ENCODE measurements at places on chromosomes 12 and 14.
A peak's percentile ranks its signal among the peaks of the same experiment; 100 is the strongest.

- peak; percentile 5 for DNase-seq
Observed at GRCh38 chr14:53093206-53093605, 59.9 kb downstream of the DDHD1 start.

DNA sequence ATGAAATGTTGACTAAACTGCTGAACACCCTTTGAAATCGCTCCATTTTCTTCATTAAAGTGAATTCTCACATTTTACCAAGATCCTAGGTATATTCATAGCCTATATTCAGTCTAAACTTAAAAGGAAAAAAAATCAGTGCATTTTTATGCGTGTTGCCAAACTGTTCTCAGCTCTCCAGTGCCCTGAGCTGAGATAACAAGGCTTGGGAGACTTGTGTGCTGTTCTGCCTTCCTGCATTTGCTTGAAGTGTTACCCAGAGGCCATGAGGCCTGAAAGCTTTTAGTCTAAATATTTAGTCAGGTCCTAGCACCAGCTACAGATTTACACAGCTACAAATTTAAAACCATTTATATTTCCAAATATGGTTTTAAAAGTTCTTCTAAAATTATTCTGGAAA is 8.6 kb upstream of the PALS1 start:
- DNase-seq = no peak

DNA sequence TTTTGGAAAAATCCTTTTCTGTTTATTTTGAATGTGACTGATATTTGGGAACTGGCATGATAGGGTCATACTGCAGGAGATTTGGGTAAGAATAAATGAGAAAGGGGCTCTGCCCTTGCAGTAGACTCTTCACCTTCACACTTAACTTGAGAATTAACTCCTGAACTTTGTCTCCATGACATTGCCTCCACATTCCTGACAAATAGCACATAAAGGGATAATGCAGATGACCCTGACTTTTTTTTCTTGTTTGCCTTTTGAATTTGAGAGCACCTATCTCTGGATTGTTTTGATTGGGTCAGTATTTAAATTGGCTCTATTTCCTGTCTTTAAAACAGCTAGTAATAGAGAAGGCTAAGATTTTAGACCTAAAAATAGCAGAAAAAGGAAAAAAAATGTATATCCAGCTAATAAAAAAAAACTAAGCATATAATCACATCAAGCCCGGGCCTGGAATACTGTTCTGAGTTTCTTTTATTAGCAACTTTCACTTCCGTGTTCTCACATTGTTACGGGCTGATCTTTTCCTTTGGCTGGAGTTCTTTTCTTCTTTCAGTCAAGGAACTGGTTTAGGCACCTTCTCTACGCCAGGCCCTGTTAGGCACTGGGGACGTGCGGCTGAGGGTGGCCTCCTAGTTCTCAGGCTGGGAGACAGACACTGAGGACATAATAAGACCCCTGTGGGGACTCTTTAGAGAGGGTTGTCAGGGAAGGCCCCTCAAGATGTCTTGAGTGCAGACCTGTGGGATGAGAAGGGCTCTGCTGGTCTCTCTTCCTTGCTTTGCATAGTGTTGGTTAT is 53.1 kb upstream of the GNPNAT1 start:
- no peak for DNase-seq

DNA sequence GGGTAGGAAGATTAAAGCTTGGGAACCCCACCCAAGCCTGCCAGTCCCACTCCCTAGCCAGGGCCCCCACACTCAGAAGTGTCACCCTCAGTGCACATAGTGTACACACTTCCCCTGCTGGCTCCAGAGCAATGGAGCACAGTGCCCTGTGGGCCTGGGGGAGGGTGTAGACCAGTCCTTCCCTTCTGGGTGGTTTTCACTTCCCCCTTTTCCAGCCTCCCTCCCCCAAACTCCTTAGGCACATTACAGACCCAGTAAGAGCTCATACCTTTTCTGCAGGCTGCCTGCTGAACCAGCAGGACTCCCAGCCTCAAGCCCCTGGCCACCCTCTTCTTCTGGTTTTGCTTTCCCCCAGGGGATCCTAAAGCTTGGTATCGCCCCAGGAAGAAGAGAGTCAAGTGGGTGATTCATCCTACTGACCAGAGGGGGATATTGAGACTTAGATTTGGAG is at the start of gene ZNF385A:
TSS of gene ZNF385A (minus strand) at position 143 of the 451 bp plus-strand sequence. CDS start 219 bp downstream, outside the sequence.
- no peak for DNase-seq

DNA sequence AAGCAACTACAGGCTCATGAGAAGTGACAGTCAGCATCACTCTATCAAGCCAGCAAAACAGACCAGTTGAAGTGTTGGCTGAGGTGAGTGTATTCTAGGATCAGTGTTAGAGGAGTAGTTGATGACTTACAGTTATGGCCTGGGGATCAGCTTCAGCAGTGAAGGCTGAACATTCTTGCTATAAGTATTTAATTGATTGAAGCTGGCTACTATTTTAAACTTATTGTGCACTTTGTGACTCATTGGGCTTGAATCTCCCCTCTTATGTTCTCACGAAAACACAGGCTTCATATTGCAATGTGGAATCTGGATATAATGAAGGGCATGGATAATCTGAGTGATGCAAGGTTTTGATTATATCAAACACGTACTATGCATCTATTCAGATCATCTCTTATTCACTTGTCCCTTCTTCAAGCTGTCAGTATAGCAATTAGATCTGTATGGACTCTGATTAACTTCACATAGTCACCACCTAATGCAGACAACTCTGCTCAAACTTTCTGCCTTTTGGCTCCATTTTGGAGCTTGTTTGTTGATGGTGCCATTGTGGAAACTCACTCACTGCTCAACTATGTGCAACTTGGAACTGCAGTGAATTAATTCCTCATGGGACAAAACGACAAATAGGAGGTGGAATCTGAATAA is 309.2 kb downstream of the SLC16A7 start:
- peak; percentile 91 for DNase-seq

GRCh38 chr12:104741077-104741476 is 217.0 kb downstream of the SLC41A2 start:
- DNase-seq = no peak

DNA sequence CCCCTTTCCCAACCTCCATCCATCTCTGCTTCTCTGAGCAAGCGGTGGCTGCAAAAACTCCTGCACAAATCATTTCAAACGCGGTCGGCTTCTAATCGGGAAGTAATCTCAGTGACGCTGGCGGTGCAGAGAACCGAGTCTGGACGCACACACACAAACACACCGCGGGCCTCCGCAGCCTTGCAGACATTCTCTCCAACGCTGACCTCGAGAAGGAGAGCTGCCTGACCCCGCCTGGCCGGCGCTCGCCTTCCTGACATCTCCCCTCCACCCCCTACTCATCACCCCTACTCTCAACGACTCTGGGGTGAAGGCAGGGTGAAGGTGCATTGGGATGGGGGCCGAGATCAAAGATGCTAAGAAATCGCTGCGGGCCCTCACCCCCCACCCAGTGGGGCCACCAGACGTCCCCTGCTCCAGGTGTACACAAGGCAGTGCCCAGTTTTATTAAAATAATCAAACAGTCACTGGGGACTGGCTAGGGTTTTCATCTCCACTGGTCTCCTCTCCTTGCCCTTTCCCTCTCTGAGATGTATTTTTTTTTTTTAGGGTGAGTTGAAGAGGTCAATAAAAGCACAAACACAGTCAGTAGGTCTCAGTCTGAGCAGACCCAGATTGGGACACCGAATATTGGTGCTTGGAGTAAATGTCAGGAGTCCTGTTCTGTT is 506 bp upstream of the TBX5 start:
- DNase-seq = no peak

GRCh38 chr14:72780751-72781150 is 113.2 kb downstream of the DPF3 start:
- peak; percentile 61 for DNase-seq

Measured in BJ (cell line).